ENCODE measurements at places on chromosomes 5 and 9.

GRCh38 chr9:38196714-38197113 lies 127.7 kb upstream of the SHB start:
- DNase-seq = no peak

GRCh38 chr5:1842004-1842819 lies 40.5 kb downstream of the IRX4 start:
- no peak for DNase-seq

DNA sequence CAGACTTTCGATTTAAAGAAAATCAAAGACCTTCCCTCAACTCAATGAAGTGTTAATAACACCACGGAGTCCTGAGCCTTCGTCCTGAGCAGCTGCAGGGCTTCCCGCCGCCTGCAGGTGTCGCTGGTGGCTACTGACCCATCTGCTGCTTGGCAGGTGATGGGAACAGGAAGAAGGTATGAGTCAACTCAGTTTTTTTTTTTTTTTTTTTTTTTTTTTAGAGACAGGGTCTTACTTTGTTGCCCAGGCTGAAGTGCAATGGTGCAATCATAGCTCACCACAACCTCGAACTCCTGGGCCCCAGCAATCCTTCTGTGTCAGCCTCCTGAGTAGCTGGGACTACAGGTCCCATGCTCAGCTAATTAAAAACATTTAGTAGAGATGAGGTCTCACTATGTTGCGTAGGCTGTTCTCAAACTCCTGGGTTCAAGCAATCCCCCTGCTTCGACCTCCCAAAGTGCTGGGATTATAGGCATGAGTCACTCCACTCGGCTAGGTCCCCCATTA lies 185.7 kb upstream of the IL12B start:
- peak; percentile 48 for DNase-seq

DNA sequence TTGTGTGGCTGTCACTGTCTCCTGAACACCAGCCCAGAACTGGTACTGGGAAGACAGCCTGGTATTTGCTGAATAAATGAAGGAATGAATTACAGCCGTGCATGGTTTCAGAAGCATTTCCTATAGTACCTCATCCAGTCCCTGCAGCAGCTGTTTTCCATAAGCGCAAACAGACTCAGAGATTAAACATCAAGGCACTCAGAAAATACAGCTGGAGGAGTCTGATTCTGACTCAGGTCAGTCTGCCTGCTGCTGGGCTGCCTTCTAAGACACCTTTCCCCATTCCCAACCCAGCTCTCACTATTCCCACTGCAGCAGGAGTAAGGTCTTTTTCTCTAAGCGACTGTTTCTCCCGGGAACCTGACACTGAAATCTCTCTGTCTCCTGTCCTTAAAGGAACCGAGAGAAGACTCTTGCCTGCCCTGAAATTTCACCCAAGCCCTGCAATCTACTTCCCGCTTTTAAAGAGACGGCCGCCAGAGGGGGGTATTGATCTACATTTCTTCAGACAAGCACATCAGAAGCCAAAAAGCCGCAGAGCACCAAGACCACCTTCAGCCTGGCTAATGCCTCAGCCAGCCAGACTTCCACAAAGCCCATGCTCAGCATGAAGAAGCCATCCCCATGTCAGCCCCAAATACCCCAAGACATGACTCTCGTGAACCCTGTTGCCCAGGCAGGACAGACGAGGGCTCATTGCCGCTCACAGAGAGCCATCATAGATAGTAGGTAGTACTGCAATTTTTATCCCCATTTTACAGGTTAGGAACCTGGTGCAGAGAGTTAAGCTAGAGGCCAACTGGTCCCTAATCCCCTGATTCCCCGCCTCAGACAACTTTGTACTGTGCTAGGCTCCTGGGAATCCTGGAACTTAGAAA lies 5.4 kb upstream of the FOXI1 start:
- peak; percentile 77 for DNase-seq

DNA sequence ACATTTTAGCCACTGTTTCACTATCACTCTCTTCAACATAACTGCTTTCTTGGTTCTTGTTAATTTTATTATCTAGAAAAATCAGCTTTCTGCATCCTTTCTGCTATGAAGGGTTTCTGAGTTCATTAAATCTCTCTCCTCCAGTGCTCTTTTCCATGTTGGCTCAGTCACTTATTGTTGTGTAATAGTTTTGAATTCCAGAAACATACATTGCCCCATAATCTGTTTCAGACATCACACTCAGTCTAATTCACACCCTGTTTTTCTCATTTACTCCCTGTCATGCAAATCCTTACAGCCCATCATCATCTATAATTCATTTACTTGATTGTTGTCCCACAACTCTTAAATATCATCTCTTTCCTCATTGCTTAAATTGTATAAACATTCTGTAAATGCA lies 176.1 kb upstream of the CDH12 start:
- no peak for DNase-seq

- DNase-seq = no peak
Observed at GRCh38 chr9:88661759-88662158, 126.8 kb downstream of the NXNL2 start.

GRCh38 chr5:102624405-102624804 lies 125.6 kb upstream of the SLCO6A1 start:
- no peak for DNase-seq

DNA sequence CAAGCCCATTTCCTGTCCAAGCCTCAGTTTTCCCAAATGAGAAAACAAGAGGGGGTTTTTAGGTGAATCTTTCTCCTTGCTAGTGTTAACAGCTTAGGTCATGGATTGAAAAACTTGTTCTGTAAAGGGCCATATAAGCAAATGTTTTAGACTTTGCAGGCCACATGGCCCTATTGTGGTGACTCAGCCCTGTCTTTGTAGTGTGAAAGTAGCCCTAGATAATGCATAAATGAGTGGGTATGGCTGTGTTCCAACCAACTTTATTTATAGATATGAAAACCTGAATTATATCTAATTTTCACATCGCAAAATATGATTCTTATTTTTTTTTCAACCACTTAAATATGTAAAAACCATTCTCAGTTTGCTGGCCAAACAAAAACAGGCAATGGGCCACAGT lies 6.9 kb upstream of the BARX1 start:
- no peak for DNase-seq

DNA sequence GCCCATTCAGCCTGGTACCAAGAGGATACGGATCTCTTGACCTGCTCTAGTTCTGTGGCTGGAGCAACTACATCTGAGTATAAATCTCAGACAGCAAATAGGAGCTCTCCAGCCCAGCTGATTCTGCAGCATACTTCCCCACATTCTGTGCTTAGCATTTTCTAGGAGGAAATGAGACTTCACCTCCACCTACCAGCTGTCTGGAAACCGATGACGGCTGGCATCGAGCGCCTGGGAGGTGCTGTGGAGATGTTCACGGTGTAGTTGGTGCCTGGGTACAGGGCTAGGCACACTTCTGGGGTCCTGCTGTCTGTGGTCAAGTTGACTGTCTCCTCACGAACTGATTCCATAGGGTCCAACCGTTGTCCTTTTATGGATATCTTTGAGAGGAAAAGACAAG lies 63.6 kb downstream of the SUSD1 start:
- DNase-seq = no peak

- peak; percentile 51 for DNase-seq
Observed at GRCh38 chr5:106121972-106122605, 1548.6 kb downstream of the EFNA5 start.

DNA sequence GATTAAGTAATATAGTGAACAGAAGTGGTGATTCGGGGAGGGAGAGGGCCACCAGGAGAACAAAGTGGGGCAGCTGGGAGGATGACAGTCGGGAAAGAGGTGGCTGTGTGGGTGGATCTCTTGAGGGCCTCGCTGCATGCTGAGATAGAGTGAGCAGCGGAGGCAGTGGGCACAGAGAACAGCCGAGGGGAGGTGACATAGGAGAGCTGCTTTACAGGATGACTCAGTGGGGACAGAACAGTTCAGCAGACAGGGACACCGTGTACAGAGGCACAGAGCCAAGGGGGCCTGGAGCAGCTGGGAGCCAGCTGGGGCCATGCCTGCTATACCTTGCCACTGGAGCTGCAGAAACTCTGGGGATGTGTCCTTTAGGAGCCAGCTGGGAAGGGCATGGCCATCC lies 273.9 kb downstream of the GADD45G start:
- no peak for DNase-seq

DNA sequence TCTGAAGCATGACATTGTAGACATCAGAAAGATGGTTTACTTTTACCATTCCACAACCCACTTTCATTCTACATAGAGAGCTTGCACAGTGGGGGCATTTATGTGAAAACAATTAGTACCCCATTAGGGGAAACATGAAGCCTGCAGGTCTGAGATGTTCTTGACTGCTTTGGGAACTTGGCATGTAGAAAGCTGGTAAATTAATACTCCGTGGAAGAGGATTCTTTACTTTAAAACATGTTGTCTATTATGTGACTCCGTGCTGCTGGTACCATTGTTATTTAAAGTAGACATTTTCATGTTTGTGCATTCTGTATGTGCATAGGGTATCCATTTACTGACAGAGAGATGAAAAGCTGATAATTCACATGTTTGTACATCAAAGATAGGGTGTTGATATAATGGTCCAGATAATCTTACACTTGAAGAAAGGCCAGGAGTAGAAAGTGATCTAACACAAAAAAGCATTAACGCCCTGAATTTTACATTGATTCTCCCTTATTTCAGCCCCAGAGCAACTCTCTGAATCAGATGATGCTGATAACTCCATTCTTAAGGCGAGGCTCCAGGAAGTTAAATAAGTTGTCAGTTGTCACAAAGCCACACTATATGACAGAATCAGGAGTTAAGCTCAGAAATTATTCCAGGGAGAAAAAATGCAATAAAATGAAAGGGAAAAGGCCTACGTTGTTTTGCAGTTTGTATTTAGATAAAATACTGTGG lies 50.1 kb upstream of the CD180 start:
- no peak for DNase-seq

DNA sequence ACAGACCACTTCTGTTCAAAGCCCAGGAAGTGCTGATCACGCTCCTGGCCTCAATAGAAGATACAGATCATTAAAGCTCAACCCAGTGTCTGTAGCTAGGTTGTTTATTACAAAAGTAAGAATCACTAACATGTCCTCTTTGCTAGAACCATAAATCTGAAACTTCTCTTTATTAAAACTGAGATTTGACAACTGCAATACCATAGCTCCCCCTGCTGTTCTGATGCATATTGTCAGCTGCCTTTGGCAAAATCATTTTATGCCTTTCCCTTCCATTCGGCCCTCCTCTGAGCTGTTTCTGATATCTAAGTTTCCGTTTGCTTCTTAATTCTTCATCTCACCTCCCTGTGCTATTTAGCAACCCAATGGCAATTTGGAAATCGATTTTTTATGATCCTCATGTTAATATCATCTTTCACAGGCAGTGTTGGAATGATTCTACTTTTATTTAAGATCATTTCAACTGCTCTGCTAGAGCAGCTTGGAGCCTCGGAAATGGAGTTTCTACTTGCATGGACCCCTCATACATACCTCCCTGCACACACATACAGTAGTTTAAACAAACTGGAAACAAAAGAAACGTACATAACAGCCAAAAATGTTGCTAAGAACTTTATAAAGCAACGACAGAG lies 998.8 kb downstream of the MAT2B start:
- peak; percentile 21 for DNase-seq

DNA sequence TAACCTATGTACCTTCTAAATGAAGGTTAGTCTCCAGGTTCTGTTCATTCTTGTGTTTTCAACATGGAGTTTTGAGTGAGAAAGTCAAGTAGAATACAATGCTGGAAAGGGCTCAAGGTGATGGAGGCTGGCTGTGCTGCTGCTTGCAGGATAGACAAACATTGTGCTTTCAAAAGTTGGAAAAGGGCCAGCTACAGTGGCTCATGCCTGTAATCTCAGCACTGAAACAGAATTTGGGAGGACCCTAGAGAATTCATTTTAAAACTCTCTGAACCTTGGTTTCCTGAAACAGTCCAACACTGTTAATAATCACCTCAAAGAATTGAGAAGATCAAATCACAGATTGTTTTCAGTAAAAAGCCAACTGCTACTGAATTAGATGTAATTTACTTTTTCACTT lies 15.4 kb upstream of the IARS1 start:
- no peak for DNase-seq

GRCh38 chr5:100595152-100595811 lies 60.1 kb downstream of the FAM174A start:
- DNase-seq = peak; percentile 92

- DNase-seq = no peak
Observed at GRCh38 chr9:136303825-136304416, at the start of gene CCDC187. TSS of gene CCDC187 (minus strand) at chr9:136304094. CDS start at chr9:136303830, 264 bp downstream.

GRCh38 chr5:2021484-2022176 lies 138.9 kb upstream of the IRX4 start:
- DNase-seq = no peak

DNA sequence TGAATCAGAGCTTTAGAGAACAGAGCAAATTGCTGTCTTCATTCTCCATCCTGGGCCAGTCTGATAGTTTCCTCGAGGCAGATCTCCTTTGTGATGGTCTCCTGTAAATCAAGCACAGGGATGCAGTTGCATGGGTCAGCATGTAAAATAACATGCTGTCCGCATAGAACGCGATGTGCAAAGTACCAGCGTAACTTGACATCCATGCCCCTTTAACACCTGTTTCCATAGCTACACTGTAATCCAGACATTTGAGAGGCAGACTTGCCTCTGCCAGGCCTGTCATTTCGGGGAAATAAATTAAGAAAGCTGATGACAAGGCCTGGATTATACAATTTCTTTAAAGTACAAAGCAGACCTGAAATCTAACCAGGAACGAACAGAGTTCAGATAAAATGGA lies 413.5 kb downstream of the TLE4 start:
- DNase-seq = no peak

DNA sequence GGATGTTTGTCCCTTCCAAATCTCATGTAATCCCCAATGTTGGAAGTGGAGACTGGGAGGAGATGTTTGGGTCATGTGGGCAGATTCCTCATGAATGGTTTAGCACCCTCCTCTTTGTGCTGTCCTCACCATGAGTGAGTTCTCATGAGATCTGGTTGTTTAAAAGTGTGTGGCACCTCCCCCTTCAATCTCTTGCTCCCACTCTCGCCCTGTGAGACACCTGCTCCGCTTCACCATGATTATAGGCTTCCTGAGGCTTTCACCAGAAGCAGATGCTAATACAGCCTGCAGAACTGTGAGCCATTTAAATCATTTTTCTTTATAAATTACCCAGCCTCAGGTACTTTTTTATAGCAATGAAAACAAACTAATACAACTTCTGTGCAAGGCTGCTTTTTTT lies 127.3 kb upstream of the CCDC152 start:
- DNase-seq = no peak

GRCh38 chr9:127166651-127167524 lies 44.5 kb upstream of the ANGPTL2 start:
- no peak for DNase-seq

Data from AG08395 (cell line).